ENCODE measurements at places on chromosomes 12 and 14.
A peak's percentile ranks its signal among the peaks of the same experiment; 100 is the strongest.

- no peak for DNase-seq
Measured at GRCh38 chr14:61160798-61161197, 120.3 kb downstream of the TMEM30B start.

GRCh38 chr12:68976395-68976841, 43.4 kb upstream of the CPM start:
- DNase-seq: no peak

DNA sequence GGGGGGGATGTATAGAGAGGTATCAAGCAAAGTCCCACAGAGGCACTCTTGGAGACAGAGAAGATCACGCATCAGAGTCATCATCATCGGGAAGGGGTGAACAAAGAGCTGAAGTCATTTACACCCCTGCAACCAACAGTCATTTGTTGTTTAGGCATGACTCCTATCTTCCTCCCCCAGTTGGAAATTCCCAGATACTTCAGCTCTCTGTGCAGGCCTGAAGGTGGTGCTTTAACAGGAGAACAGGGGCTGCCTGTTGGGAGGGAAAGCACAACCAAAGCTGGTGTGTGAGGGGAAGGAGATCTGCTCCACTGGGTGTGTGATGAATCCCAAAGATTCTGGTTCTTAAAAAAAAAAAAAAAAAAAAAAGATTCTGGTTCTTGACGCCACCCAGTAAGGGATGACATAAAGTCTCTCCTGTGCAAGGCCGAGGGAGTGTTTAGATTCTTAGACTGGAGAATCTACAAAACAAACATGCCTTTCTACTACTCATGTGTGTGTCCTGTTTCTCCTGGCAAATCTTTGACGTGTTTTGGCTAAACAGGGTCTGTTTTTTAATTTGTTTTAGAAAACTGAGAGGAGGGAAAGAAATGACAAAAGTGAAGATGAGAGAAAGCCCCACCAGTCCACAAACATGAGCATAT, 121.0 kb upstream of the ARHGAP5 start:
- DNase-seq: no peak

GRCh38 chr12:122421187-122421820, 1.2 kb downstream of the CLIP1 start:
- DNase-seq: peak; percentile 50

DNA sequence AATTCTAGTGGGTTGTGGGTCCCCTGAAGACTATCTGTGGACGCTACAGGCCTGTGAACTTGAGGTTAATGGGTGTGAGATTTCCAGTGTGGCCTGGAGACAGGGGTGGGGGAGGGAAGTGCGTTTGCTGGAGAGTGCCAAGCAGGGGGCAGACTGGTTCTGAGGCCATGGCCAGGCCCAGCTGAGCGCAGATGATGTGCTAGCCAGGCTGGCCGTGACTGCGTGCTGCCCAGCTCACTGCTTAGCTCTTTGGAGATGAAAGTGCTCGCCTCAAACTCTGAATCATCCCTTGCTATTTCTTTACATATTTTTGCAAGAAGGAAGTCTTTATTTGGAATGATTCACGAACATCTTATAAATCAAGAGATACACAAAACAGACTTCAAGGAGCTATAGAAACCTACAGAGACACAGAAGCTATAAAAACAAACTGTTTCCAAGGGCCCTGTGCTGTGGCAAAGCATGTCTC, 75.2 kb upstream of the PLEKHG3 start:
- DNase-seq: peak; percentile 97

DNA sequence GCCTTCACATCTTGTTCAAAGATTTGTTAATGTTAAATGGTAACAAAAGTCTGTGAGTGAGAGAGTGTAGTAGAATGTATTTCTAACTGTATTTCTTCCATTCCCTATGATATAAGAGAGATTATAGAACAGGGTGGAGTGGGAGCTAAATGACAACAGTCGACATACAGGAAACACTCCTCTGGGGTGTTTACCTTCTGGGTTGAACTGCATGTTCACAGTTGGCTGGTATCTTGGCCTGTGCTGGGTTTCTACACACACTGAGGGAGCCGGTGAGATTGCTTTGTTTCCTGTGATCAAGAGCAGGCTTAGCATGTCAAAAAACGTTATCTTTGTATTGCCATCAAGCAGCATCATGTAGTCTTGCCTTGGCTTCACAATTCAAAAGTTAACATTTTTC, 274.3 kb upstream of the FAR2 start:
- no peak for DNase-seq

GRCh38 chr12:109777544-109777943, 55.7 kb downstream of the TRPV4 start:
- peak; percentile 17 for DNase-seq

- DNase-seq: peak; percentile 90
Measured at GRCh38 chr14:50532502-50533240, at the start of gene MAP4K5. Gene MAP4K5 (minus strand): TSS chr14:50532569. CDS start chr14:50532049, 520 bp downstream.

All from AG10803 (cell line).